ENCODE measurements at places on chromosomes 7 and 10. TPM values are rescaled to one million over a fixed set of nuclear protein-coding genes. Genes with fewer than 3 reads are reported as not detected.

NXPH1 gene
- polyA plus RNA-seq, result 24.9 TPM

LRWD1 gene
- polyA plus RNA-seq, result 85.5 TPM

LRRC17 gene
- 6.7 TPM for polyA plus RNA-seq

HOXA10 gene
- polyA plus RNA-seq, result not detected

CDH23 gene
- 8.7 TPM for polyA plus RNA-seq
